ENCODE measurements at places on chromosomes 11 and 22. TPM values are rescaled to one million over a fixed set of nuclear protein-coding genes. Genes with fewer than 3 reads are reported as not detected.

The LRRN4CL gene
- total RNA-seq: 0.16 TPM

The NLRP10 gene
- not detected for total RNA-seq

The HBE1 gene
- not detected for total RNA-seq

The LDHA gene
- total RNA-seq: 2,369 TPM

The DKK3 gene
- total RNA-seq: not detected

The KCNJ11 gene
- 0.56 TPM for total RNA-seq

The ARHGAP8 gene
- total RNA-seq: 3.2 TPM

The NXPE4 gene
- not detected for total RNA-seq

The XBP1 gene
- total RNA-seq: 111 TPM

The MRGPRX3 gene
- not detected for total RNA-seq

The VWA5A gene
- total RNA-seq: 4.3 TPM

The TRIM51 gene
- not detected for total RNA-seq

The LINC01488 gene
- total RNA-seq: not detected

The DMC1 gene
- 14.5 TPM for total RNA-seq

The LRRC32 gene
- total RNA-seq: 12.1 TPM

The MYEOV gene
- not detected for total RNA-seq

The DBX1 gene
- total RNA-seq: not detected

The NLRP14 gene
- total RNA-seq: not detected

The ATG2A gene
- 18.0 TPM for total RNA-seq

The POU2AF2 gene
- not detected for total RNA-seq

The ANAPC15 gene
- total RNA-seq: 71.8 TPM

The POLA2 gene
- total RNA-seq: 73.8 TPM

The B3GAT1 gene
- total RNA-seq: not detected

The MIEF1 gene
- 62.9 TPM for total RNA-seq

The CD6 gene
- total RNA-seq: 169 TPM

The FBLN1 gene
- 0.30 TPM for total RNA-seq

The EIF3F gene
- total RNA-seq: 314 TPM

The CHST1 gene
- not detected for total RNA-seq

The FAM168A gene
- total RNA-seq: 11.7 TPM

The MUC6 gene
- total RNA-seq: not detected

The DCPS gene
- total RNA-seq: 29.3 TPM

The NPTXR gene
- total RNA-seq: 0.88 TPM

The CABP4 gene
- 0.27 TPM for total RNA-seq

The F2 gene
- not detected for total RNA-seq

The CYTH4 gene
- total RNA-seq: 16.6 TPM

The OR52N4 gene
- 0.40 TPM for total RNA-seq

The YAP1 gene
- total RNA-seq: 0.04 TPM
